Upper lobe of right lung (tissue), 1 donor: ENCODE measurements at places on chromosomes 4 and X. TPM values are rescaled to one million over a fixed set of nuclear protein-coding genes. Genes with fewer than 3 reads are reported as not detected.

GRCh38 chrX:38357747-38358673, 5.6 kb downstream of the OTC start:
- no peak for DNase-seq

MAGEA9B gene
- not detected for total RNA-seq

FOXR2 gene
- total RNA-seq, result not detected

TRIM75 gene
- total RNA-seq, result not detected

DNA sequence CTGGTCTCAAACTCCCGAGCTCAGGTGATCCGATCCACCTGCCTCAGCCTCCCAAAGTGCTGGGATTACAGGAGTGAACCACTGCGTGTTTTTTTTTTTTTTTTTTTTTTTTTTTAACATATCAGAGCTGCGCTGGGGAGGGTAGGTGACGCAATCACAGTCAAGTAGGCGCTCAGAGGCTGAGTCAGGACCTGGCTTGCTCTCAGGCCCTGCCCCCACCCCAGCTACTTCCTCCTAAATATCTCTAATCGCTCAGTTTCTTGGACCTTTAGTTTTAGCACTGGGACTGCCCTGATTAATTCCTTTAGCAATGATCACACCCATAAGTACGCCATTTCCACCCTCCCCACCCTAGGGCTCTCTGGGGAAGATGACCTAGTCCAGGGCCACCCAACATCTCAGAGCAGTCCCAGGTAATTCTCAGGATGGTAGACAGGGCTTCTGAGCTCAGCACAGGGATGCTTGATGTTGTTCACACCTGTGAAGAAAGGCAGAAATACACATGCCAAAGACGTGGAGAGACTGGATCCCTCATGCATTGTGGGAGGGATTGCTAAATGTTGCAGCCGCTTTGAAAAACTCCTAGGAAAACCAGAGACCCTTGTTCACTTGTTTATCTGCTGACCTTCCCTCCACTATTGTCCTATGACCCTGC, 50.2 kb downstream of the DDX3X start:
- DNase-seq, result peak; percentile 88

DNA sequence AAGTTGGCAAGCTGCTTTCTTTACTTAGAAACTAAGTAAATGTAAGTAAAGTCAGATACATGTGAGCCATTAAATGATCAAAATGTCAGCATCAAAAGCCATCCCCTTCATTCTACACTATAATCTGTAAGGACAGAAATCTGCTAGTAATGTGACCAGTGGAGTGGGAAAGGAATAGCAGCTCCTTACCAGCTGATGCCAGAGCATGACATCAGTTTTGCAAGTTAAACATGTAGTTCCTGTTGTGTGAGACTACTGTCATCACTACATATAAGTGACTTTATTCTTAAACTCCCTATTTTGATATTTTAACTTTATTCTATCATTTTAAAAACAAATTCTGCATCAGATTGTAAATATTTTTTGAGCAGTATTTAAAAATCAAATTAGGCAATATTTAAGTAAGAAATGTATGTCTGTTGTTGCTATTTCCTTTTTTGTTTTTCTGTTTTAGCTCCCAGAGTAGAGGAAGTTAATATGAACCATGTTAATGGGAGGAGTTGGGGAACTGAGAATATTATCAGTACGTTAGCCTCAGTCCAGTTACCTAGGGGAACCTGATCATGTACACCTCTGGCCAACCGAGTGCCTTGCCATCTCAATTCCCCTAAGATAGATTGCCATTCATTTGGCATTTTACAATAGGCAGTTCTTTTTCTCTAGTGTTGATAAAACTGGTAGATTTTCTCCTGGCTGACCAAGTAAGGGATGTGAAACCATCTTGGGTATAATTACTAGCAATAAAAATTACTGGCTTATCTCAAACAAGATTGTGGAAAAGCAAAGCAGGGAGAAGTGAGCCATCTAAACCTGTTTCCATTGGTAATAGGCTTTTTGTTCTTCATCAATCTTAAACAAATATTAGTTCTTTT, 34.7 kb downstream of the CCNI start:
- DNase-seq, result no peak

N4BP2 gene
- 9.8 TPM for total RNA-seq

GRCh38 chrX:133640161-133641015, 225.1 kb upstream of the GPC4 start:
- DNase-seq, result no peak

DNA sequence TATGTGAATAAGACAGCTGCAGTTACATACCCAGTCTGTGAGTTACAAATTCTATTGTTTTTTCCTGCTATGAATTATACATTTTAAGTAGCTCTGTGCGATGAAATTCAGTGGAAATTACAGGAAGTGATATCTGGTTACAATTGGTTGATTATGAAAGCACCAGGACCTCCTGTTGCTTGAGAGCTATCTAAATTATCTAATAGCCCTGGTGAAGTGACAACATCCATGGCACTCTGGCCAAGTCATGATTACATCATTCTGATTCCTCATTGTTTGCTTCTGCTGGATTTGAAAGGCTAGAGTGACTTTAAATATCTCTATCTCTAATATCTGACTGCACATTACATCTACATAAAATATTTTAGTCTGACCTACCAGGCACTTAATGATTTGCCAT, 515.0 kb downstream of the CFAP47 start:
- no peak for DNase-seq

- no peak for DNase-seq
Measured at GRCh38 chr4:89719536-89720090, 117.3 kb downstream of the SNCA start.

- DNase-seq, result no peak
Measured at GRCh38 chr4:168383510-168383909, 65.0 kb upstream of the DDX60 start.

- DNase-seq, result no peak
Measured at GRCh38 chrX:37834937-37835336, 12.4 kb downstream of the DYNLT3 start.

GRCh38 chrX:96094616-96095015, 590.0 kb upstream of the DIAPH2 start:
- DNase-seq, result no peak

DNA sequence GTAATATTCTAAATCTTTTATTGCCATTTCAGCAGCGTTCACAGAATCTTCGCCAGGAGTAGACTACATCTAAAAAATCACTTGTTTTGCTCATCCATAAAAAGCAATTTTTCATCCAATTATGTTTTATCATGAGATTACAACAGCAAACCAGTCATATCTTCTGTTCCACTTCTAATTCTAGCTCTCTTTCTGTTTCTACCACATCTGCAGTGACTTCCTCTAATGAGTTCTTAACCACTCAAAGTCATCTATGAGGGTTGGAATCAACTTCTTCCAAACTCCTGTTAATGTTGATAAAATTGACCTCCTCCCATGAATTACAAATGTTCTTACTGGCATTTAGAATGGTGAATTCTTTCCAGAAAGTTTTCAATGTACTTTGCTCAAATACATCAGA, 174.4 kb upstream of the BRWD3 start:
- no peak for DNase-seq

C4orf54 gene
- total RNA-seq, result not detected

HSFX4 gene
- not detected for total RNA-seq

DNA sequence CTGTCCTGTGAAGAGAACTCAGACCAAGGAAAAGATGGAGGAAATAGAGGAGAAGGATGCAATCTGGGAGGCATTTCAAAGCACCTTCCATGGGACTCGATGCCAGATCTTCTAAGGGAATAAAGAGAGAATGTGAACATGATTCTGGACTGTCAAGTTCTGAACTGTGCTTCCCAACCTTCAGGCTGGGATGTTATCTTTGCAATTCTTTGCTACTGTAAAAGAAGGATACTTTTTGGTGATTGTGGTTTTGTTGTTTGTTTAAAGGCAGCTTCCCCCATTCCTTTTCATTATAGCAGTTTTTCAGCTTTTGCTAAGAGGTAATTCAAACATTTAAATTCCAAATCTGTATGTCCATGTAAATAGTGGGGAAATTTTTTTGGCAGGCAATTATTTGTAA, 217.3 kb downstream of the NWD2 start:
- no peak for DNase-seq

- DNase-seq, result no peak
Measured at GRCh38 chr4:169142906-169143305, 127.8 kb downstream of the SH3RF1 start.

DNA sequence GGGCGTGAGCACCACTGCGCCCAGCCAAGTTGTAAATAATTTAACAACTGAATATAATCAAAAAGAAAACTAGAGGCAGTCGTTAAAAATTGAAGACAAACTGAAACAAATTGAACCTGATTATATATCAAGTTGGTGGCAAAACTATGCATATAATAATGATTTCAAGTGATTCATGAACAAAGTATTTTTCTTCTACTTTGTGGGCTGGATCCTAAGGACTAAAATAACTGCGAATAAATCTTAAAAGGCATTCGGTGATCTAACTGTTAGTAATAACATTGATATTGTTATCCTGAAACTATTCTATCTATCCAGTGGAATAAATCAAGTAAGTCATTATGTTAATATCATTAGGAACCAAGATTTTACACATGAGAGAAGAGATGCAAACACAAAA, 21.2 kb upstream of the USP9X start:
- no peak for DNase-seq
